CD4-positive, alpha-beta T cell treated with Interleukin-6 at 100 ng/mL for 8 hours (primary cell): ENCODE measurements at places on chromosomes 1 and 21.

DNA sequence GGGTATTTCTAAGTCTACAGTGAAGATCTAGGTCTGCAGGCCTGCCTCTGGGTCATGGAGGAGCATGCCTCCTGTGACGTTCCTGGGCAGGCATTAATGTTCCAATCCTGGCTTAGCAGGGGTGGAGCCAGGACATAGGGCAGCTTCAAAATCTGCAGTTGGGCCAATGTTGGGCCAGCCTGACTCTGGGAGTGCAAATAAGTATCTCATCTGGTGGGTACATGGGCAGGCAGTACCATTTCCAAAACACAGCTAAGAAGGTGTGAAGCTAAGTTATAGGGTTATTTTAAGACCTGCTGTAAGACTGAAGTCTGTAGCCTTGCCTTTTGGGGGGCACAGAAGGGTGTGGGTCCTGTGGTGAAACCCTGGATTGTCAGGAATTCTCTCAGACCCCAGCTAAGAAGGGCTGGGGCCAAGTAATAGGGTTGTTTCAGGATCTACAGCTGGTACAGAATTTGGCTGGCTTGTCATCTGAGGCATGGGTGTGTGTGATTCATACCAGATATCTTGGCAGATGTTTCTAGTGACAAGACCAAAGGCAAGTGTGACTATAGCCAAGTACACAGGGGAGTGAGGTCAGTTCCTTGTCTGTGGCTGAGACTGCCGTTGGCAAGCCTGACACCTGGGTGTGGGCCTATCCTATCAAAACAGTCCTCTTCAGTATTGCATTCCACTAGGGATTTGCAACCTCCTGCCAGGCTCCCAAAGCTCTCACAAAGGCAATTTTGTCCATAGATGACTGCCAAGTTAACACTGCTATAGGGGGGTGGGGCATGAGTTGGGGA lies 468.7 kb upstream of the B3GALT2 start:
- no peak for DNase-seq

DNA sequence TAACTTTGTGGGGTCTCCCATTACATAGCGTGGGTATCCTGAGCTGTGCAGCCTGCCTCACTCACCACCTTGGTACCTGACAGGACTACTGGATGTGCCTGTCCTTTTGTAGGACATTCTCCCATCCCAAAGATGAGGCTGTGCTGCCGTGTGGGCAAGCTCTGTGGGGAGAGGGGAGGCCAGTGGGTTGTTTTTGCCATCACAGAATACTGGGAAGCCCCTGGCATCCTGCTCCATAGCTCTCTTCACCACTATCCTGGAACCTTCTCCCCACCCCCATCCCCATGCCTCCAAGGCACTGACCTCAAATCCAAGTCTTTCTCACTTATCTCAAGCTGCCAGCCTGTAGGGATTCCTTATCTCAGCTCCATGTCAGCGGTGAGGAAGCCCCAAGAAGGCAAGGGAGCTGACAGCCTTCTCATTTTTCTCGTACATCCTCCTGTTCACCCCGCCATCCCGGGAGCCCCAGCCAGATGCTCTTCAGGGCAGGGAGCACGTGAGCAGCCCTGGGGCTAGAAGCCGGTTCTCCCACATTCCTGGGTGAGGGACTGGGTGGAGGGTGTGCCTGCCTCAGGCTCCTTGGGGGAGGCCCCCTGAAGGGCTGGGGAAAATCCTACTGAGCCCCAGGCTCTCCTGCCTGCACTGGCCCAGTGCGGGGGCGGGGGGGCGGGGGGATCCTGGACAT lies 2.4 kb upstream of the ELF3 start:
- DNase-seq, result no peak

- no peak for DNase-seq
Measured at GRCh38 chr1:51303315-51303714, 27.0 kb downstream of the TTC39A start.

- no peak for DNase-seq
Measured at GRCh38 chr1:19274636-19275035, 13.9 kb downstream of the AKR7A3 start.

GRCh38 chr1:112718691-112719418 lies 3.7 kb upstream of the PPM1J start:
- DNase-seq, result peak; percentile 70

- no peak for DNase-seq
Measured at GRCh38 chr1:162728573-162728972, 61.9 kb upstream of the HSD17B7 start.

DNA sequence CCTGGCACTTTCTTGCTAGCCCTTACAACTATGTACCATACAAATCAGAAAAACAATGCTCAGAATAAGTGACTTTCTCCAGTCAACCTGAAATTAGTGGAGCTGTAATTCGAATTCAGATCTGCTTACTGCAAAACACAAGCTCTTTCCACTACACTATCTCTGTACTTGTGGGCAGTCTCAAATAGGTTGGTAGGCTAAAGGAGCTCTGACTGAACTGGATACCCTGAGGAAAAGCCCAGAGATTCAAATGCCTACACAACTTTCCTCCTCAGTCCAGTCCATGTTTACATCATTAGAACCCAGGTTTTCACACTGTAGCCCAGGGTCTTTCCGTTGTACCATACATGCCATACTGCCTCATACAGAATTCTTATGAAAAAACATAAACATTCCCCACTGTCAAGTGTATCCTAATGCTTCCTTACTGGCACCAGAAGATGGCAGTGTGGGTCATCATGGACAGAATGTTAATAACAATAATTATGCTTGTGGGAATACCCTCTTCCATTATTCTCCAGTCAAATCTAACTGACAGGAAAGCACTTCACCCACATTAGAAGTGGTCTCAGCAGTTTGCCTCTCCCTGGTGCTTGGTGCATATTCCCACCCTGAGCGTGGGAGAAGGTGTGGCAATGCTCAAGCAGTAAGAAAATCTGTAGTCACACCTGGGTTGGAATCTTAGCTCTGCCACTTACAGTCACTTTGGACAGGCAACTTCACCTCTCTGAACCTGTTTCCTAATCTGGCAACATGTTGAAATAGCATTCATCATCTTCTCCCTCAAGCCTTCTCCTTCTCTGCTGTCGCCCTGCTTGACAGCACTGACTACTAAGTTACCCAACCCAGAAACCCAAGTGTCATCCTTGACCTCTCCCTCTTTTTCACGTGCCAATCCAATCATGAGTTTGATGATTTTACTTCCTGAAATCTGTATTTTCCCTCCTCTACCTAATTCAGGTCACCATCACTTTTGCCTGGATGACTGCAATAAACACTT lies 14.4 kb upstream of the ZFYVE9 start:
- peak; percentile 24 for DNase-seq

- DNase-seq, result no peak
Measured at GRCh38 chr1:221442056-221442455, 299.8 kb downstream of the DUSP10 start.

DNA sequence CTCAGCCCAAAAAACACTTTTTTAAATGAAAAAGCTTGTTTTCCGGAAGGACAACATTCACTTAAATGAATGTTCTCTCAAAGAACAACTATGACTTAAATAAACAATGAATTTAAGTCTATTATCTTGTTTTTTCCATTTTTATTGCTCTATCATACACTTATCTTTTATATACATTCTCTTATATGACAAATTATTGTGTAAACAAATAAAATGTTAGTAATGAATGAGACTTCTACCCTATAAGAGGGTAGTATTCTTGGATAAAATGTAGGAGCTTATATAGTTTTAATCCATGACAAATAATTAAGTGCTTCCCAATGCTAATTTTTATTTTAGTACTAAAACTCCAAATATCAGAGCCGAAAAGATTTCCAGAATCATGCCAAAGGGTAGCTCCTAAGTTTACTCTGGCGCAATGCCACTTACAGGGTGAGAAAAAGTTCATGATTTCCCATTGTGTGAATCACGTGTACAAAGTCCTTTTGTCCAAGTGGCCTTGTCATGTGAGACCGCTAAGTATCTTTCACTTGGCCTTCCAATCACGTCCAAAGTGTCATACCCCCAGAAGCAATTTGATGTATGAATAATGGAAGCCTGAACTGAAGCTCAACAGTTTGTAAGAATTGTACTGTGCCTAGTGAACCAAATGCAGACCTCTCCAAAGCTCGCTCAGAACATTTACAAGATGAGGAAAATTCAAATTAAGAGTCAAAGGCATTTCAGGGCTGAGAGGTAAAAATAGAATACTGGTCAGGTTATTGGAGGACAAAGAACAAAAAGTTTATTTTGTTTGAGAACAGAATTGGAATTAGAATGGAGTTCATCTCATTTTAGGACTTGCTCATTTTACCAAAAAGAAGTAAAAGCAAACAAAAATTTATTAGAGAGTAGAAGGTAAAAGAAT lies 56.6 kb upstream of the C1orf21 start:
- no peak for DNase-seq

- no peak for DNase-seq
Measured at GRCh38 chr1:69947837-69948236, 257.5 kb downstream of the LRRC40 start.

DNA sequence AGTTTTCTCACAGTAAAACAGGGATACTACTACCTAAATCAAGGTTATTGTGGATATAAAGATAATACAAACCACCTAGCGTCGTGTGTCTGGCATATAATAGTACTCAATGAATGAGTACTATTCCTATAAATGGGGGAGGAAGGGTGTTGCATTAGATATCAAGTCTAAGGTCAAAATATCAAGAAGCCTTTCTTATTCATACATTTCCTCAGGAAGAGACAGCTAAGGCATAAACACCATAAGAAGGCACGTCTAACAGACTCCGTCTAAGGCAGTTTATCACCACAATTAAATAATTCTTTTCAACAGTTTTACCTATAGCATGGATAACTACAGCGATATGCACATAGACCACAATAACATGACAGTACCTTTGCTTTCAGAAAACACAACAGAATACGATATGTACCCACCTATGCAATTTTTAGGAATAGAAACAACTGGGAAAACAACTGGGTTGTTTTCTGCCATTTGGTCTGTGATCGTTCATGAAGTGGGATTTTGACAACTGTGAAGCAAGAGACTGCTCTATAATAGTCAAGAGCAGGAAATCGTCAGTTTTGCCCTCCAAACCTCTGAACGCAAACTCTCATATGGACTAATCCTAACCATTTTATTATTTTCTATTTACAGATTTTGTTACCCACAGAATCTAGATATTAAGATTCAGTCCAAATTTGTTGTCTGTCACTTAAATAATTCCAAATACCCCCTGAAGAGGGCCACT lies 53.1 kb downstream of the HNRNPR start:
- no peak for DNase-seq

DNA sequence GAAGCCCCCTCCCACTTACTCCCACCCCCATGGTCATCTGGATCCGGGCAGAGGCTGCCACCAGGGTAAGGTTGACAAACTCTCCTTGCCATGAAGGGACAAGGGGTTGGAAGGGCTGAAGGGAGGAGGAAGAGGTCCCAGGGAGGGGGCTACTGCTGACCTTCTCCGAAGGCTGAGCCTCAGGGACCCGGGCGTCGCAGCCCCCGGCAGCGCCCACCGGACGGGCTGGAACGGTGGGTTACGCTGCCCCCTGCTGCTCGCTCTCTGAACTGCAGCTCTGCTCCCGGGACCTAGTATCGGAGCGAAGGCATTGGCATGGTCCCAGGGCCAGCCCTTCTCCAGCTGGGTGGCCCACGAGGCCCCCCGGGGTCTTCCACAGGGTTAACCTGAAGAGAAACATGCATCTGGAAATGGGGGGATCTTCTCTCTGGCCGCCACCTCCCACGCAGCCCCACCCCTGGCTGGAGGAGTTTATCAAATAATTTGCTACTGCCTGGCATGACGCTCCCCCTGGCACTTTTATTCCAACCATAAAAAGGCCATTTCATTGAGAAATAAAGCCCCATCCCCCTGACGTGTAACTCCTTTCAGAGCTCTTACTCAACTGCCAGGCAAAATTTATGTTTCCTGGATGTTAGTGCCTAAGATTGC lies 70.4 kb upstream of the TARDBP start:
- DNase-seq, result peak; percentile 42

DNA sequence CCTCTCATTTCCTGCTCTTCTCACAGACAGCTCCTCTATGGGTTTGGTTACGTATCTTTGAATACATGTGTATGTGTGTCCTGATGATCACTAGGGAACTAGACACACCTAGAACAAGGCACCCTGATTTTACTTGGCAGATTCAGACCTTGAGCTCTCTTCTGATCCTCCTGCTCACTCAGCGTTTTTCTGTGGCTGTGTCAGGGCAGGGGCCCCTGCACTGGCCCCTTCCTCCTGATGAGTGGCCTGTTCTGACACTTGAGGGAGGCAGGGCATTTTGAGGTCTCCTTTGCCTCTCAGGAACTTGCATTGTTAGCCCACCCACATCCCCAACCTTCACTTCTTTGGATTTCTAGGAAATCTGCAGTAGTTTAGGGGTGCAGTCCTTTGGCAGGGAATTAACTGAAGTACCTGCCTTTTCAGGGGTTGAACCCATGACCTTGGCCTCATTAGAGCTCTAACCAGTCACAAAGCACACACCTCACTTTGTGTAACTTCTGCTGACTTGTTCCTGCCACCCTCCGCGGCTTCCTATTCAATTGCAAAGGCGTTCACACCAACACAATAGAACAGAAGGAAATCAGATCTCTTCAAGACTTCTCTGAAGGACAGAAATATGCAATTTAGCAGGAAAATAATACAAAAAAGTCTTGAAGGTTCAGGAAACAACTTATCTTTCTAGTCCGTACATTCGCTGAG lies 8.8 kb downstream of the SMYD2 start:
- DNase-seq, result no peak

- no peak for DNase-seq
Measured at GRCh38 chr1:93437976-93438605, 9.8 kb upstream of the FNBP1L start.

GRCh38 chr1:222769971-222770620 lies 33.1 kb downstream of the FAM177B start:
- no peak for DNase-seq

- DNase-seq, result no peak
Measured at GRCh38 chr1:94383966-94384408, 34.2 kb upstream of the ABCD3 start.

GRCh38 chr1:211210965-211211364 lies 48.2 kb upstream of the RCOR3 start:
- no peak for DNase-seq

- DNase-seq, result no peak
Measured at GRCh38 chr1:106378261-106378660, 678.2 kb upstream of the PRMT6 start.

DNA sequence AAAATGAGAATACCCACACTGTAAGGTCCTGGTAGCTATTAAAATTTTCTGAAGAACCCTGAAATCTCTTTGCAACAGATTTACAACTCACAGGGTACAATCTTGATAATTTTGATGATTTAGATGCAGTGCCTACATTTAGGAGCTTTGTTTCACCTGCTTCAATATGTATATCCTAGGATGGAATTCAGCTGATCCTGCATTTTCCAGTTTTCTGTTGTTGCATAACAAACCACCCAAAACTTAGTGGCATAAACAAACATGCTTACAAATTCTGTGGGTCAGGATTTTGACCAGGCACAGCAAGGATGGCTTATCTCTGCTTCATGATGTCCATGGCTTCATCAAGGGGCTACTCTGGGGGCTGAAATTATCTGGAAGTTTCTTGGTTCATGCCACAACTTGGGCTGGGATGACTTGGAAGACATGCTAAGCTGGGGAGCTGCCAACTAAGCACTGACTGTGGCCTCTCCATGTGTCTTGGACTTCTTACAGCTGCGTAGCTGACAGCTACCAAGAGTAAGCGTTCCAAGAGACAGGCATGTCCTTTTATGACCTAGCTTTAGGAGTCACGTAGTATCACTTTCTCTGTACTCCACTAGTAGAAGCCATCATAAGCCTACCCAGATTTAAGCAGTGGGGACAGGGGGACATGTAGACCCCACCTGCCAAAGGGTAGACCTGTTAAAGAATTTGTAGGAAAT lies 108.5 kb downstream of the CACHD1 start:
- DNase-seq, result no peak

- DNase-seq, result peak; percentile 33
Measured at GRCh38 chr21:41766883-41767605, at the start of gene RIPK4. Gene RIPK4, minus strand, starts transcription at chr21:41767052. Its CDS starts 11 bp downstream, at chr21:41767041.

- no peak for DNase-seq
Measured at GRCh38 chr1:15948091-15948591, 27.8 kb downstream of the ZBTB17 start.
